ENCODE measurements at places on chromosomes 3 and 15. TPM values are rescaled to one million over a fixed set of nuclear protein-coding genes. Genes with fewer than 3 reads are reported as not detected.

GRCh38 chr3:60206206-60206605 lies 1045.0 kb downstream of the FHIT start:
- no peaks in the 10 kb centered on the region for H3K36me3 ChIP-seq
- no peak overlapping the region for H3K4me3 ChIP-seq
- DNase-seq = no peak

DNA sequence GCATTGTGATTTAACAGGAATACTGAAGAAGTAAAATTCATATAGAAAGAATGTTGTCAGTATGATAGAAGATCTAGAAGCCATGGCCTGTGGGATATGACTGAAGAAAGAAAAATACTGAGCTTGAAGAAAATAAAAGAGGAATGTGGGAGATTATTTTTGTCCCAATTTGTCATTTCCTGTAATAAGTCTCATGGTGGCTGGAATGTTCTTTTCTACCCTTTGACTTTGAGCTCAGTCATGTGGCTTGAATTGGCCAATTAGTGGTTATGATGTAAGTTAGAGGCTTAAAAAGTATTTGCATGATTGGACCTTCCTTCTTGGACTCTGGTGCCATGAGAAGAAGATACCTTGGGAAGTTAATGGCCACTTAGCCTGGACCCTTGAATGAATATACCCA lies 14.1 kb downstream of the APH1B start:
- H3K36me3 ChIP-seq = no peaks in the 10 kb centered on the region
- no peaks in the 10 kb centered on the region for H3K27me3 ChIP-seq
- H3K4me3 ChIP-seq = no peak overlapping the region

- no peak for DNase-seq
- no peak overlapping the region for H3K27ac ChIP-seq
- H3K27me3 ChIP-seq = no peaks in the 10 kb centered on the region
- no peak overlapping the region for H3K4me3 ChIP-seq
- no peaks in the 10 kb centered on the region for H3K4me1 ChIP-seq
- H3K36me3 ChIP-seq = no peaks in the 10 kb centered on the region
Observed at GRCh38 chr15:26298010-26298658, 435.0 kb upstream of the ATP10A start.

- no peak for DNase-seq
- H3K27ac ChIP-seq = peak overlapping the region; percentile 79
- peaks cover 59% of the 10 kb centered on the region for H3K4me1 ChIP-seq
- H3K4me3 ChIP-seq = no peak overlapping the region
- no peaks in the 10 kb centered on the region for H3K36me3 ChIP-seq
- H3K27me3 ChIP-seq = no peaks in the 10 kb centered on the region
Observed at GRCh38 chr3:66426135-66426534, 74.7 kb downstream of the LRIG1 start.

Gene TGM4
- not detected for total RNA-seq

Measured in vagina (tissue), 2 donors.